Hematopoietic multipotent progenitor cell treated with erythropoietin and hydrocortisone succinate and interleukin-3 and kit ligand, for 6 days (in vitro differentiated cells): ENCODE measurements at places on chromosomes 16 and 17.

GRCh38 chr17:9802294-9802693 lies 10.9 kb upstream of the DHRS7C start:
- no peak for DNase-seq

DNA sequence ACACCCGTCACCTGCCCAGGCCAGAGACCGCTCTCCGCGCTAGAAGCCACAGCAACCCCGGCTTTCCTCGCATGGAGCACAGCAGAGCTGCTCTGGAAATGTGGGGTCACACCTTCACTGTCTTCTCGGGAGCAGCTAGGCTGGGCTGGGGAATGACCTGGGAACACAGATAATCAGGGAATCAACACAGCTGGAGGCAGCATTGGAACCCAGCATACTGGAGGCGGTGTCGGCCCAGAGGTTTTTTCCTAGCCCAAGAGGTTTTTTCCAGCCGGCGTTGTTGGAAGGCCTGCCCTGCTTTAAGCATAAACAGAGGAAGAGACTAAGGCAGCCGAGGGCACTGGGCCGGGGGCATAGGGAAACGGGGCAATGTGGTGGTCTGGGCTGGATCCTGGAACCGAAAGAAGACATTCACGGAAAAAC lies 791 bp upstream of the PLD6 start:
- DNase-seq = no peak

DNA sequence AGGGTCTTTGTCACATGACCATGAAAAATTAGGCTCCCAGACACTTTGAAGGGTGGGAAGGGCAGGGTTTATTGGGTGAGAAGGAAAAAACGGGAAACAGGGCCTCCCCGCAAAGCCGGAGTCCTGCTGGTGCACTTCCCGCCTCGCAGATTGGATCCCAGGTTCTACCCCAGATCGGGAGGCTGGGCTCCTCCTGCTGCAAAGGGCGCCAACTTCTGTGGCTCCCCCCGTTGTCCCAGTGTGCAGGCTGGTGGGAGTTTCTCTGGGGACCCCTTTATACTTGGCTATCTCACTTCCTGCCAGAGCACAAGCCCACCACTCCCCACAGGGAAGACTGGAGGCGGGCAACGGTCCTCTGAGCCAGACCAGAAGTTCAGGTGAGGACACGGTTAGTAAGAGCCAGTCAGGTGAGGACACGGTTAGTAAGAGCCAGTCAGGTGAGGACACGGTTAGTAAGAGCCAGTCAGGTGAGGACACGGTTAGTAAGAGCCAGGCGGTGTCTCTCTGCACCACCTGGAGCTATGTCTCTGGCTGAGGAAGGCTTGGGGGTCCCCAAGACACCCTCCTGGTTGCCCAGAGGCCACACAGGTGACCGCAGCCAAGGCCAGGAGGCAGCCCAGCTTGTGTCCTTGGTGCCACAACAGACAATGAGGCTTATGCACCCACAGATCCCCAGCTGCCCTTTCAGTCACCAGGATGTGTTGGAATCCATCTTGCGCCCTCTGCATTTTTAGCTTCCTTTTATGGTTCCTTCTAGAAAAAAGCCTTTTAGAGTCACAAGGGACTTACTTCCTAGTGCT lies 48.1 kb upstream of the CHMP6 start:
- DNase-seq = no peak

DNA sequence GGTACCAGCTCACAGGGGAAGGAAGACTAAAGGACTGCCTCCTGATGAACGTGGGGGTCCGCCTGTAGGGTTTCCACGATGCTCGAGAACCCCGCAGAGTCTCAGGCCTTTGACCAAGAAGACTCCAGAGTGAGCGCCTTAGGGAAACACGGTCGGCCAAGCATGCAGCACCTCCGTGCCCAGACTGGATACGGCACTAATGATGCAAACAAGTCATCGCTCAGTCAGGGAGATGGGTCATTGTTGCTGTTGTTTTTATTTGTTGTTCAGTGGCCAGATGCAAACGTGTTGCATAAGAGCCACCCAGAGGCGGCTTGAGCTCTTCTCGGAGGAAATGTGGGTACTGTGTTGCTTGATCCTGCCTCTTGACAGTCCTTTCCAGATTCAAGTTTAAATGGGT lies 19.3 kb upstream of the RBFOX3 start:
- no peak for DNase-seq

DNA sequence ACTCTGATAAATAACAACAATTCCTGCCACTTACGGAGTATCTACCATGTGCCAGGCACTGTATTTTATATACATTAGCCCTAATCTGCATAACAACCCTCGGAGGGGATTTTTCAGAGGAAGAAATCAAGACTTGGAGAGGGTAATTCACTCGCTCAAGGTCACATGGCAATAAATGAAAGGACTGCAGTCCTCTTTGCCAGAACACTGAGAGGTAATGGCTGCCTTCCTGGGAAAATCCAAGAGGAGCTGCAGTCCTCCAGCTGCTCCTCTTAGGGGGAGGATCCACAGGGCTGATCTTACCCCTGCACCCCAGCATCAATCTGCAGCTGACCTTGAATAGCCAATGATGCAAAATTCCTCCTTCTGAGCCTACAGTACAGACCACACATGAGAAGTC lies 114.1 kb upstream of the RPL38 start:
- no peak for DNase-seq

- DNase-seq = no peak
Observed at GRCh38 chr17:50103941-50104340, 8.8 kb downstream of the PDK2 start.

- DNase-seq = no peak
Observed at GRCh38 chr16:26772503-26772902, 294.2 kb upstream of the C16orf82 start.

- DNase-seq = no peak
Observed at GRCh38 chr16:46885960-46886763, 2.0 kb downstream of the GPT2 start.

- DNase-seq = peak; percentile 27
Observed at GRCh38 chr16:88871349-88871702, 4.9 kb upstream of the PABPN1L start.

GRCh38 chr16:4523686-4524085 lies 14.9 kb downstream of the CDIP1 start:
- no peak for DNase-seq

DNA sequence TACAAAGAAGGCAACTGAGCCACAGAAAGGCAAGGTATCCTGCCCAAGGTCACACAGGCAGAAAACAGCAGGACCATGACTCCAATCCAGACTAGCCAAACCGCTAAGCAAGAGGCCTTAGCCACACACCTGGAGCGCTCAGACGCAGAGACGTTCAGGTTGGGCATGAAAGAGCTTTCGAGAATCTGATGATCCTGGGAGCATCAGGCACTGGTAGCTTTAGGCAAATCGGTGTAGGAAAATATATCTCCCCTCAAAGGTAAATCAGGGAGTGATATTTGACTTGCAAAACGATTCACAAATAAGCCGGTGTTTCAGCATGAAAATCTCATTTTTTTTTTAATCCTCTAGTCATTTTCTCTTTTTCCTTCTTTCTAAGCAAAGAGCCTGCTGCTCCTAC lies 279.0 kb downstream of the MRTFB start:
- DNase-seq = no peak

DNA sequence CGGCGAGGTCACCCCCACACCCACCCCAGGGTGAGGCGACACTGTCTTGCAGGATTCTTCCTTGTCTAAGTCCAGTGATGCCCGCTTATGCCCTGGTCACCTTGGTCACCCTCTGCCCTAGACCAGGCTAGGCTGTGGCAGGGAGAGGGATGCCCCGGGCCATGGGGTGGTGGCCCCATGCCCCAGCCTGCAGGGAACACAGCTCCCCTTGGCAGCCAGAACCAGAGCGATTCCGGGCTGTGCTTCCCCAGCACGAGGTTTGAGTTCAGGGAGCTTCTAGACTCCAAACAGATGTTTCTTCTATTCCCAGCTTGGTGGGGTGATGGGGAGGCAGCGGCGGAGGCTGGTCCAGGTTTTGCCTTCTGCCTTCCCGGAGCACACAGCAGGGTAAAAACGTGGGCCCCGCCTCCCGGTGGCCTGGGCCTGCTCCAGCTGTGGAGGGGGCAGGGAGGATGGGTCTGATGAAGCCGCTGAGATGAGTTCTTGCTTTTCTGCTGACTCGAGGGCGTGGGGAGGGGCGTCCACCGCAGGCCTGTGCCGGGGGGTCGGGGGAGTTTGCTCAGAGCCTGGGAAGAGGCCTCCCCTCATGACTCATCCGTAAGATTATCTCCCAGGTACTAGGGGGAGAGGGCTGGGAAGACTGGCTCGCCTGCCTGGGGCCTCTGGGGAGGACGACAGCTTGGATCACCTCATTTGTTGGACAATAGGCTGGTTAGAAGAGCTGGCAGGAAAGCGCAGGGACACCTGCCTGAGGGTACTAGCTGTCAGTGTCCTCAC lies 15.4 kb downstream of the SMTNL2 start:
- no peak for DNase-seq

GRCh38 chr16:57049678-57050077 lies 42.7 kb upstream of the CPNE2 start:
- no peak for DNase-seq

DNA sequence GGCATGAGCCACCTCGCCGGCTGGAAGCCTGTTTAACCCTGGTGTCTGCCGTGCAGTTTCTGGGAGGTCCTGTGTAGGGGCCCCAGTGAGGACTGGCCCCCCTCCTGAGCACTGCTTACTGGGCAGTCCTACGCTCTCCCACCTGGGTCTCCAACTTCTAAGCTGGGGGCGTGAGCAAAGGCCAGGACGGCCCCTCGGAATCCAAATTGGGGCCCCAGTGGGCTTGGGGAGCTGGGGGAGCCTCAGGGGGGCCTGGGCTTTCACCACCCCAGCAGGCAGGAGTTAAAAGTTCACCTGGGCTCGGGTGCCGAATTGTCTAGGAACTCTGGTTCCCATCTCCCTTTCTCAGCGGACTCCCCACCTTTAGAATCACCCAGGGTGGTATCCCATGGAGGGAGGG lies 7.2 kb upstream of the SLC38A10 start:
- DNase-seq = no peak

- no peak for DNase-seq
Observed at GRCh38 chr16:3513892-3514583, 13.2 kb downstream of the CLUAP1 start.

DNA sequence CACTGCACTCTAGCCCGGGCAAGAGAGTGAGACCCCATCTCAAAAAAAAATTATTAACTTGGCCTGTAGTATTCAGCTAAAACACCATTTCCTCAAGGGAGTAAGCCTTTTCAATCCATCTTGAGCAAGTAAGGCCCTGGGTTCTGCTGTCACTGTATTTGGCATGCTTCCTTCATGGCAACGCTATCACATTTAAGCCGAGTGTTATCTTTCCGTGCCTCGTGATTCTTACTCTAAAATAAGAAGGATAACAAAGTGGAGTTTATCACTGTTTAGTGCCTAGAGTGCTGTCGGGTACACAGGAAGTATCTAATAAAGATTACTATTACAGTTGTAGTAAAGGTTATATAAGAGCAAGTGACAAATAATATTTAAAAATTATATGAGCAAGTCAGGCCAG lies 8.8 kb downstream of the VPS53 start:
- DNase-seq = peak; percentile 73

GRCh38 chr16:31465788-31466370 lies 6.1 kb upstream of the TGFB1I1 start:
- no peak for DNase-seq

DNA sequence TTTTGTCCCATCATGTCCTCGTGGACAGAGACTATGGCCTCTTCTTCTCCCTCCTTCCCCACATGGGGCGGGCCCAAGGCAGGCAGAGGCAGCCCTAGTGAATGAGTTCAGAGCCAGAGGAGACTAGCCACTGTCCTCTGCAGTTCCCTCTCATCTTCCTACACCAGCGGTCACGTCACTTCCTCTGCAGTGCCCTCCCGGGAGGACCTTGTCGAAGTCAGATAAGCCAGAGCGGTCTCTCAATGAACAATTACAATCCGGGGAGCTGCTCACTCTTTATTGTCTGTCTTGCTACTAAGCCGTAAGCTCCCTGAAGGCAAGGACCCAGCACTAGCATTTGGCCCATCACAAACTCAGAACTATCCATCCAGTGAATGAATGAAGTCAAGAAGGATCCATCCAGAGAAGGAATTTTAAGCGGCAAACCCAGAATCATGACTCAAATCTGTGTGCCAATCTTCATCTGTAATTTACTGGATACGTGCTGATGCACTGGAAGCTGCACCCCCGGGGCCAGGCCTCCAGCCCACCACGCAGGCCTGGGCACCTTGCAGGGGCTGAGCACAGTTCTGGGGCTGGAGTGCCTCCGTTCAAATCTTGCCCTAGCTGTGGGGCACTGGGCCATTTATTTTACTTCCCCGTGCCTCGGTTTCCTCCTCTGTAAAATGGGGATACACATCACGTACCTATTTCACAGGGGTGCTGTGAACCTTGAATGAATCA lies 18.1 kb downstream of the ZNF423 start:
- peak; percentile 33 for DNase-seq

GRCh38 chr16:2610781-2611498 lies 71.4 kb upstream of the KCTD5 start:
- no peak for DNase-seq

- DNase-seq = peak; percentile 37
Observed at GRCh38 chr16:81956213-81956948, 54.9 kb downstream of the SDR42E1 start.

- no peak for DNase-seq
Observed at GRCh38 chr16:54102888-54103866, 183.4 kb downstream of the IRX3 start.
